ENCODE measurements at places on chromosomes 5 and 9.

DNA sequence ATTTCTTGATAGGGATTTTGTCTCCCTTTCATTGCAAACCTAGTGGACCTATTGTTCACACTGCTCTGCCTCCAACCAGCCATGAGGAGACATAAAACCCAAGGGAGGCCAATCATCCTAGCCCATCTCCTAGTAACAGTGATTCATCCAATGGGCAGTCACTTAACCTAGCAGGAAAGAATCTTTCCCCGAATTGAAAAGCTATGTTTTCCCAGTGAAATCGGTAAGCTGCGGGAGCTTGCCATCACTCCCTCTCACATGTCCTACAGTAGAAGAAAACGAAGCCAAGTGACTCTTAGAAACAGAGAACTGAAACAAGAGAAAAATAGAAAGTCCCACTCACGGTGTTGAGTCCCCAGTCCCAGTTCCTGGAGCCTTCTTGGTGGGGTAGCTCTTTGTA lies 123.3 kb downstream of the SUSD1 start:
- no peak for DNase-seq

DNA sequence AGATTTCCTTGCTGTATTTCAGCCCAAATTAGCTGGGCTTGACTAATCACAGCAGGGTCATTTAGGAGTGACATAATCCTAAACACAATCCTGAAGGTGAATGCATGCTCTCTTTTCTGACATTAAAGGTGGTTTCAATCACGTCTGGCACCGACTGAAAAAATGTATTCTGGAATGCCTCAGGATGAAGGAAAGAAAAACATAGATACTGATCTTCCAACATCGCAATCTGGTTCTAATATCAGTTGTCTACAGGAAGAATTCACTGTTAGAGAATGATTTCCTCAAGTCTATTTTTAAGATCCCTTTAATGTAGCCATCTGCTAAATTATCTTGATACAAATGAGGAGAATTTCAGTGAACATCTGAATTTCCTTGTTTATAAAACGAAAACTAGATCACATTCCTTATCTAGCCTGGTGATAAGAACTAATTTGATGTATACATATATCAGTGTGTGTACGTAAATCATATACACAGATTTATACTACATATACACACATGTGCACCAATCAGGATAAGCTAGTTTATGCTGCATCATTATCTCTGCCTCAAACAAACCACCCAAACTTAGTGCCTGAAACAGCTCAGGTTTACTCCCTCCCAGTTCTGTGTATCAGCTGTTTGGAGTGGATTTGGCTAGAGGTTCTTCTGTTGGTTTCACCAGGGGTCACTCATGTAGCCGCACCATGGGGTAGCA lies 31.3 kb upstream of the TAS2R1 start:
- no peak for DNase-seq

GRCh38 chr5:167816354-167816753 lies 475.1 kb upstream of the WWC1 start:
- no peak for DNase-seq

DNA sequence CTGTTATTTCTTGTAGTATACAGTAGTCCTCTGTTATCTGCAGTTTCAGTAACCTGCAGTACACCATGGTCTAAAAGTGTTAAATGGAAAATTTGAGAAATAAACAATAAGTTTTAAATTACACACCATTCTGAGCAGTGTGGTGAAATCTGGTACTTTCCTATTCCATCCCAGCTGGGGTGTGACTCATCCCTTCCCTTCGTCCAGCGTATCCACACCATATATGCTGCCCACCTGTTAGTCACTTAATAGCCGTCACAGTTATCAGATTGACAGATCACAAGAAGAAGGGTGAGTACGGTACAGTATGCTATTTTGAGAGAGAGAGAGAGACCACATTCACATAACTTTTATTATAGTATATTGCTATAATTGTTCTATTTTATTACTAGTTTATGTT lies 28.9 kb downstream of the FAM151B start:
- DNase-seq: no peak

GRCh38 chr9:2015581-2016407 lies 647 bp downstream of the SMARCA2 start:
- peak; percentile 48 for DNase-seq

GRCh38 chr5:96387616-96388015 lies 45.4 kb downstream of the PCSK1 start:
- no peak for DNase-seq

- no peak for DNase-seq
Observed at GRCh38 chr5:122772446-122772845, 2.4 kb upstream of the SNX2 start.

DNA sequence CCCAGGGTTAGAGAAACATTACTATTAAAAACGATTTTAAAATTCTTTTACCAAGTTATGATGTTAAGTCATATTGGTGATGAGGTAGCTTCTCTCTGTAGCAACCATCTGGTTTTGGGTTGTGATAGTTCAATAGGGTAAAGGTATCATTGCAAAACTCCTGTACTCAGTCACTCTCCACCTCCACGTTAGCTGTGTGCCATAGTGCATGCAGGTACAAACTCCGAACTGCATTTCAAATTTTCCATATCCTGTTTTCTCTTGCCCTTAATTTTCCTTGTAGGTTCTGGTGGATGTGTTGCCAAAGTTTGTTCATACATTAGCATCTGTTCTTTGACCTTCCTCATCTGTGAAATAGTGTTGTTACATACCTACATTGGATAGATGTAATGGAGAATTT lies 53.1 kb upstream of the ARRDC3 start:
- no peak for DNase-seq

GRCh38 chr9:92500725-92501124 lies 18.4 kb upstream of the ASPN start:
- no peak for DNase-seq

DNA sequence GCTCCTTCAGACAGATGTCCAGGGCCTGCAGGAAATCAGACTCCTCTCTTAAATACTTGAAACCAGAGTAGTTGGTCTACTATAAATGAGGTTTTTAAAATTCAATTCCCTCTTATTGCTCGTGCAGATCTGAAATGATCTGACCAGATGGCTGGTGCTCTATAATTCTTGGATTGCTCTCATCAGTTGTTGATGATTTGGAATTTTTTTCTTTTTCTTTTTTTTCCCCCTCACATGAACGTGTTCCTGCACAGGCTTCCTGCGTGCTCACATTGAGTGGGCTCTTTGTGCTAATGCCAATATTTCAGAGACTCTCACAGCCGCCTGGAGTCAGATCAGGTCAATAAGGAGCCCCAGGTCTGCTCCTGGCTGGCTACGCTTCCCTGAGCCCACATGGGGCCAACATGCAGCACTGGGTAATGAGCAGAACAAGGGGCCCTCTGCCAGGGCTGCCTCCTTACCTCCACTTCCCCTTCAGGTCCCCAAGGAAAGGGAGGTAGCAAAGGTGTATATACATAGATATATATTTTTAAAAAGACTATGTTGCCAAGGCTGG lies 82.0 kb downstream of the SIL1 start:
- no peak for DNase-seq

GRCh38 chr5:76371960-76372322 lies 31.1 kb upstream of the IQGAP2 start:
- DNase-seq: no peak
